Glomerular endothelial cell (primary cell): ENCODE measurements at places on chromosomes 6 and 20.
A peak's percentile ranks its signal among the peaks of the same experiment; 100 is the strongest.

GRCh38 chr6:133396984-133397348, 155.8 kb downstream of the EYA4 start:
- DNase-seq: no peak

DNA sequence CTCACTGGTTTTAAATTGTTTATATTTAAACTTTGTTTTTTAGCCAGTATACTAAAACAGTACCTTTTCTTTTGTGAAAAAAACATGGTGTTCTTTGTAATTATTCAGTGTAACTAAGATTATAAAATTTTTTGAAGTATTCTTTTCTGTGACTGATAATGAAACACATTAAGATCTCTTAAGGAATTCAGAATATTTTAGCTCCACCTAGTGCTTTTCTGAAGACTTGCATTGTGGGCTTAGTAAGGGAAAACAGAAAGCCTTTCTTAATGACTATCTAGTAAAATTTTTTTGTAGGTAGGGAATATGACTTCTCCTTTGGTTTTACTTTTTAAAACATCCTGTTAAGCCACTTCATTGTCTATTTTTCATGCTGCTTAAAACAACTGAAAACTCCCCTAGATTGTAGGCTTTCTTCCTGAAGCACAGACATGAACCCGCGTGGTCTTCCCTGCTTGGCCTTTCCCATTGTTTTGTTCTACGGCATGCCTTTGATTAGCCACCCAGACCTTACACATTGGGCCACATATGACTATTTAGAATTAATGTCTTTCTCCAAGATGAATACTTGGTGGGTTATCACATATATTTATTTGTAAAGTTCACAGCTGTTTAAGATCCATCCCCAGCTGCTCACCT, 72.1 kb downstream of the AFDN start:
- peak; percentile 31 for DNase-seq

DNA sequence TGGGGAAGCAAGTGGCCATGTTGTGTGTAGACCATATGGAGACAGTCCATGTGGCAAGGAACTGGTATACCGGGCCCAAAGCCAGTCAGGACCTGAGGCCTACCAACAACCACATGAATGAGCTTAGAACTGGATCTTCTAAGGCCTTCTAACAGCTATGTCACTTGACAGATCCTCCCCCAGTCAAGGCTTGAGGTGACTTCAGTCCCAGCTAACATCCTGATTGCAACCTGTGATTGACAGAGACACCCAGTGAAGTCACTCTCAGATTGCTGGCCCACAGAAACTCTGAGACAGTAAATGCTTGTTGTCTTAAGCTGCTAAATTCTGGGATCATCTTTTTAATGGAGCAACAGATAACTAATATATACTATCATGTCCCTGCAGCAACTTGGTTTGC, 32.9 kb downstream of the AHI1 start:
- no peak for DNase-seq

GRCh38 chr6:127539272-127539671, 20.1 kb upstream of the MTCL3 start:
- DNase-seq: no peak

DNA sequence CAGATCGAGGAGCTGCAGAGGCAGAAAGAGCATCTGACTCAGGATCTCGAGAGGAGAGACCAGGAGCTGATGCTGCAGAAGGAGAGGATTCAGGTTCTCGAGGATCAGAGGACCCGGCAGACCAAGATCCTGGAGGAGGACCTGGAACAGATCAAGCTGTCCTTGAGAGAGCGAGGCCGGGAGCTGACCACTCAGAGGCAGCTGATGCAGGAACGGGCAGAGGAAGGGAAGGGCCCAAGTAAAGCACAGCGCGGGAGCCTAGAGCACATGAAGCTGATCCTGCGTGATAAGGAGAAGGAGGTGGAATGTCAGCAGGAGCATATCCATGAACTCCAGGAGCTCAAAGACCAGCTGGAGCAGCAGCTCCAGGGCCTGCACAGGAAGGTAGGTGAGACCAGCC, 26.2 kb downstream of the C20orf173 start:
- DNase-seq: no peak

GRCh38 chr20:38430679-38431325, 4.3 kb downstream of the SNHG17 start:
- DNase-seq: no peak

- DNase-seq: no peak
These were observed 2.8 kb downstream of the BCL2L1 start for GRCh38 chr20:31719644-31720485.

- no peak for DNase-seq
These were observed 434.2 kb upstream of the CDH4 start for GRCh38 chr20:60817891-60818290.

DNA sequence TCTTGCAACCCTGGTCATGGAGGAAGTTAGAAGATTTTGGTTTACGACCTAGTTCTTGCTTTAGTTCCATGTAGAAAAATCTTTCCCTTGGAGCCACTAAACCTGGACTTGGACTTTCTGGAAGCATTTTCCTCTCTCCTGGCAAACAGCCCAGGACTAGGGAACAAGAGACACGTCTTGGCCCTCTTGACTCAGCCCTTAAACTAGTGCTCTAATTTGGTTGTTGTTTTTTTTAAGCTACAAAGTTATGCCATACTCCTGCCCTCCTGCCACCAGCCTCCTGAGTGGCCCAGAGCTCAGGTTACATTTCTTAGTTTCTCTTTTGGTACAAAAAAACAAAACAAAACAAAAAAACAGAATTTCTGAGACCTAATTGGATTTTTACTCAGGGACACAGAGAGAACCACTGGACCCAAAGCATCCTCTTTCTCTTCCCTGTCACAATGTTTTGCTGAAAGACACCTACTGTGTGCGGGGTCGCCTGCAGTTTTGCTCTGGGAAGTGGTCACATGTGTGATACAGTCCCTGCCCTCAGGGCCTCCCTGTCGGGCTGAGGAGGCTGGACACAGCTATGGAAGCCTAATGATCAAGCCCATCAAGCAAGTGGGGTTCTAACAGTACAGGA, 32.3 kb upstream of the SCUBE3 start:
- no peak for DNase-seq

DNA sequence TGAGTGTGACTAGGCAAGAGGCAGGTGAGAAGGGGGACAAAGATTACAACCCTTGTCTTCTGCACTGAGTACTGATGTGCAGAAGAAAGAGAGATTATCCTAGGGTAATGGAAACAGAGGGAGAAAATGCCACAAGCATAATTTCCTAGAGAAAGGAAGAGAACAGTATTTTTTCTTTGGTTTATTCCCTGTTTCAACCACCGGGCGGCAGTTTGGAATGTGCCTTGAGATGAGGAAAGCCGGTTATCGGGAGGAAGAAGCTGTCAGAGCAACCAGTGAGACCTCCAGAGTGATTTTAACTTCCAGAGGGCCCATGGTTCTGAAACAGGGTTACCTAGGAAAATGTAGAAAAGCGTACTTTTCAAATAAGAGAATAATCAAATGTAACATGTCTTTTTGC, 121.4 kb downstream of the REV3L start:
- DNase-seq: peak; percentile 5

DNA sequence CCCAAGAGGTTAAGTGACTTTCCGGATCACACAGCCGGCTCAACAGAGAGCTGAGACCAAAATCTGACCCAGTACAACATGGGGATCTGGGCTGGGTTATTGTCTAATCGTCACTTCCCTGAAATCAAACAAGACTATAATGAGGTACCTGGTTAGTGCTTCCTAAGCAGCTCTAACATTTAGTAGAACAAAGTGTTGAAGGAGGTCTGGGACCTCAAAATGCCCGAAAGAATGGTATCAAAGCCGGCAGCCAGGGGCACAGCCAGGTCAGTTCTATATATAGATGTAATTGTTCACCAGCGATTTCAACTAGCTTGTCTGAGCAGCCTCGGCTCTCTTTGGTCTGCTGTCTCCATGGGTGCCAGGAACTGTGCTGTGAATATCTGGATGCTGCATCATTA, 245.5 kb upstream of the ECI2 start:
- DNase-seq: no peak

DNA sequence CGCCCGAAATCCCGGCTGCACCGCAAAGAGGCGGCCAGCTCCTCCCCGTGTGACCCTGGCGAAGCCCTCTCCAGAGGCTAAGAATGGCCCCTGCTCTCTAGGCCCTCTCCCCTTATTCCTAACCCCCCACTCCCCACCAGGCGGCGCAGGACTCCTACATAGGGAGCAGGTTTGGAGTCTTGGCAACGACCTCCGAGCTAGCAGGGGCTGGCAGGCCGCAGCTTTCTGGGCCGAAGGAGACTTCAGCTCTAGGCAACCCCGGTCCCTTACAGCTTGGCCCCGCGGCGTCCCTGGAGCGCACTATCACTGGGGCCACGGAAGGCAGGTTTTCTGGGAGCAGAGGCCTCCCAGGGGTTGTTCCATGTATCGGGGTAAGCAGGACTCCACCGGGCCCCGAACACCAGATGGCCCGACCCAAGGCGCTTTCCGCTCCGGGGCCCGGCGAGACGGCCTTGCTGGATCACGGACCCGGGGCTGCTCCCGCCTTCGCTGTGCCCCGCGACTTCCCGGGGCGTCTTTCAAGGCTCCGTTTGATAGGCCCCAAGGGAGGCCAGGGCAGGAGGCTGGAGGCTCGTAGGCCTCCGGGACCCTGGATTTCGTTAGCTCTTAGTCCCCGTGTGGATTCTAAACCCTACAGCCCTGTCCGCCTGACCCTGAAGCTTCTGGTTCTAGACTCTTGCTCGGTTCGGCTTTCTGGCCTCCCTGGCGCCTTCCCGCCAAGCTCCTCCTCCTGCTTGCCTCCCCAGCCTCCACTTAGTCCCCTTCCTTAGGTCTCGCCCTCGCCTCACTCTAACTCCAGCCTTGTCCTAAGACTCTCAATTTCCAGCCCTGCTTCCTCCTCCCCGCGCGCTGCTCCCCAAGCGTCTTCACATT, 1.9 kb downstream of the SLC32A1 start:
- no peak for DNase-seq

DNA sequence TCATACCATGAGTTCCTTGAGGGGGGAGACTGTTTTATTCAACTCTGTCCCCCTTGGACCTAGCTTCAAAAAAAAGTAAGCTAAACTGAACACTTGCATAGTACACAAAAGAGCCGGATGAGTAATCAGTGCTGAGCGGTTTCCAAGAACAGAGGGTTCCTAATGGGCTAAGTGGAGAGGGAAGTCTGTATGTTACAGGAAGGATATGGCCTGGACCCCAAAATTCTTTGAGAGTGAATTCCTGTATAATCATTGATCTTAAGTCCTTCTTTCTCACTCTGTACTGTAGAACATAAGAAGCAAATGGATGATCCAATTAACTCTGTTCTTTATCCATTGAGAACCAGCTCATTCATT, 324.7 kb upstream of the CNR1 start:
- DNase-seq: peak; percentile 47

DNA sequence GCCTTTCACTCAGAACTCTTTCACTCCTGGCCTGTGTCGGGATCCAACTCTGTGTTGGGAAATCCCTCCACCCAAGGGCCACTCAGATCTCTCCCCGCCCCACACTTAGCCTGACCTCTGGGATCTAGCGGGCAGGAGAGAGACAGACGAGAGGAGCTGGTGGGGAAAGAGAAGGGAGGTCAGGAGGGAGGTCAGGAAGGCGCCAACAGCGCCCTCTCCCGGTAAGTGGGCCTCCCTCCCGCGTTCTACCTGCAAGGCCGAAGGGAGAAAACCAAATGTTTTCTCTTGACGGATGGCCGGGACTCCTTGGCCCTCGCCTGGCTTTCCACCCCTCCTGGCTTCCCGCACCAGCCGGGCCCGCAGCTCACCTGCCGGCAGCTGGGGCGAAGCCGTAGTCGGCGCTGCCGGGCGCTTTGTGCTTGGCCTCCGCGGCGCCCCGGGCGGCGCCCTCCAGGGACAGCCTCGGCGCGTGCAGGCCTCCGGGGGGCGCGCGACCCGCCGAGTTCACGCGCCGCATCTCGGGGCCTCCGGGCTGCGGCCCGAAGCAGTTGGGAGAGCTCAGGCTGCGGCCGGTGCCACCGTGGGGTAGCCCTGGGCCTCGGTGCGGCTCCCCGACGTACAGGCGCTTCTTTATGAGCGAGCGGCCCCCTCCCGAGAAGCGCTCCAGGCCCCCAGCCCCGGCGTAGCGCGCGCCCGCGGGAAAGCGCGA, 38.2 kb downstream of the C6orf132 start:
- DNase-seq: peak; percentile 18

GRCh38 chr20:41011551-41012067, 17.0 kb upstream of the TOP1 start:
- DNase-seq: no peak

GRCh38 chr6:52591832-52592231, 15.0 kb upstream of the TRAM2 start:
- DNase-seq: no peak

GRCh38 chr6:106380407-106380806, 19.9 kb downstream of the CRYBG1 start:
- DNase-seq: no peak

- no peak for DNase-seq
These were observed 60.0 kb upstream of the CNKSR3 start for GRCh38 chr6:154570505-154570904.

DNA sequence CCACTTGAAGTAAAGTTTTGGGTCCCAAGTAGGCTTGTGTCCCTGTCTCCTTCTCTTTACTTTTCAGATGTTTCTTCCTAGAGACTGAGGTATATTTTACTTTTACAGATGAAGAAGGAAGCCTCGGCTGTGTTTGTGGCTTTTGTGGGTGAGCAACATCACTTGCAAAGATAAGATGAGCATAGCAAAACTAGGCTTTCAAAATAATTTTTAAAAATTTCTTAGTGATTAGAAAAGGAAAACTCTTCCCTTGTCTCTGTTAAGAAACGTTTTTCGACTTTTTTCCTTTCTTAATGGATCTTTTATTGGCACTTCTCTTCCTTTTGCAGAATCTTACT, 7.6 kb downstream of the PTPN1 start:
- no peak for DNase-seq

DNA sequence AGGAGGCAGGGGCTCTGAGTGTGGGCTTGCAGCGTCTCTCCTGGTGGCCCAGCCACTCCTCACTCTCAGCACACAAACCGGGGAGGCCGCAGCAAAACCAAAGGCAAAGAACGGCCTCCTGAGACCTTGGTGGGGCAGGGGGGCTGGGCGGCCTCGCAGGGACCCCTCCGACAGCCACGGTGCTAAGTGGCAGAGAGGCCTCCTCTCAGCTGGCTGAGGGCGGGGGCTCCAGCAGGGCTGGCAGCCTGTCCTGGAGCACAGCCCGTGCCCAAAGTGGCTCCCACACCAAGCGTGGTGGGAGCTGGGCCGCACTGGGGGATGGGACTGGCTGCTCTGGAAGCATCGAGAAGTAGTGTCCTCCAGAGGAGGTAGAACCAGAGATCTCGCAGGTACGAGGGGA, 334.4 kb downstream of the QKI start:
- DNase-seq: no peak

GRCh38 chr20:50250679-50251382, 60.2 kb downstream of the CEBPB start:
- DNase-seq: no peak
